ENCODE measurements at places on chromosomes 1 and 21. TPM values are rescaled to one million over a fixed set of nuclear protein-coding genes. Genes with fewer than 3 reads are reported as not detected.

The SH2D1B gene
- total RNA-seq = 0.71 TPM

The KLHDC7A gene
- not detected for total RNA-seq

The SPATA21 gene
- 0.02 TPM for total RNA-seq

The LCE1F gene
- total RNA-seq = not detected

The IQGAP3 gene
- 23.7 TPM for total RNA-seq

The SMYD3 gene
- total RNA-seq = 35.5 TPM

The FHAD1 gene
- total RNA-seq = 1.3 TPM

The KCNE2 gene
- not detected for total RNA-seq

The FCER1G gene
- not detected for total RNA-seq

The MMEL1 gene
- not detected for total RNA-seq

The TMEM81 gene
- total RNA-seq = 0.22 TPM

The RBM11 gene
- not detected for total RNA-seq

The TMEM61 gene
- not detected for total RNA-seq

The CTSK gene
- total RNA-seq = 1.7 TPM

The TSPEAR gene
- not detected for total RNA-seq

The DYNLT4 gene
- not detected for total RNA-seq

The VWA5B1 gene
- not detected for total RNA-seq

The QSOX1 gene
- total RNA-seq = 258 TPM

Measured in M059J (cell line).